BE2C (cell line): ENCODE measurements at places on chromosomes 11 and 22.

- DNase-seq = no peak
Observed at GRCh38 chr11:112523031-112523430, 262.4 kb upstream of the PLET1 start.

GRCh38 chr11:109728056-109728455 is 306.1 kb downstream of the C11orf87 start:
- DNase-seq = no peak

GRCh38 chr11:128207861-128208321 is 379.5 kb downstream of the ETS1 start:
- DNase-seq = no peak

- DNase-seq = no peak
Observed at GRCh38 chr22:42820045-42820763, 36.9 kb downstream of the ARFGAP3 start.

- no peak for DNase-seq
Observed at GRCh38 chr11:12723421-12724300, 49.4 kb downstream of the TEAD1 start.

DNA sequence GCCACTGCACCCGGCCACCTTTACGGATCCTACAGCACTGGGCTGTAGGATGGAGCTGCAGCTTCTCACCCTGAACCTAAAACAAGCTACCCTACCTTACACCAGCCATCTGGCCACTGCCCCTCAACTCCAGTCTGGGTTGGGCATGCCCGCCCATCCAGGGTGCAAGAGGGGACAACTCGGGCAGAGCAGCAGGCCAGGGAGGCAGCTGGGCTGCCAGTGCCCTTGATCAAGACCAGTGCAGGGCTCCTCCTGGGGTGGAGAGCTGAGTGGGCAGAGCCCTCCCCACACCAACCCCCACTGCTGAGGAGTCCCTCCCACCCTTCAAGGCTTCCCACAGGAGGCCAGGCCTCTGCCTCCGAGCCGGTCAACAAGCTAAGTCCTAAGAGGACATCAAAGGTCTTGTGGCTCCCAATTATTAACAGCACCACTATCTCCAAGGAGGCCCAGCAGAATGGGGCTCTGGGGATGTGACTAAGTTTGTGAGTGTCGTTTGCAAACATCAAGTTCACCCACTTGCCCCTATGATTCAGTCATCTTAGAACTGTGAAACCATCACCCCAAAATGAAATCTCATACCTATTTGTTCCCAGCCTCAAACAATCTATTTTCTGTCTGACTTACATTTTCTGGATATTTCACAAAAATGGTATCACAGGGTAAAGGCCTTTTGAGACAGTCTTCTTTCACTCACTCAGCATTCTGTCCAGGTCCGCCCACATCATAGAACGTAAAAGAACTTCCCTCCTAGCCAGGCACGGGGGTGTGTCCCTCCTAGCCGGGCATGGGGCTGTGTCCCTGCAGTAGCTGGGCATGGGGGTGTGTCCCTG is 11.0 kb downstream of the GATD1 start:
- DNase-seq = no peak

DNA sequence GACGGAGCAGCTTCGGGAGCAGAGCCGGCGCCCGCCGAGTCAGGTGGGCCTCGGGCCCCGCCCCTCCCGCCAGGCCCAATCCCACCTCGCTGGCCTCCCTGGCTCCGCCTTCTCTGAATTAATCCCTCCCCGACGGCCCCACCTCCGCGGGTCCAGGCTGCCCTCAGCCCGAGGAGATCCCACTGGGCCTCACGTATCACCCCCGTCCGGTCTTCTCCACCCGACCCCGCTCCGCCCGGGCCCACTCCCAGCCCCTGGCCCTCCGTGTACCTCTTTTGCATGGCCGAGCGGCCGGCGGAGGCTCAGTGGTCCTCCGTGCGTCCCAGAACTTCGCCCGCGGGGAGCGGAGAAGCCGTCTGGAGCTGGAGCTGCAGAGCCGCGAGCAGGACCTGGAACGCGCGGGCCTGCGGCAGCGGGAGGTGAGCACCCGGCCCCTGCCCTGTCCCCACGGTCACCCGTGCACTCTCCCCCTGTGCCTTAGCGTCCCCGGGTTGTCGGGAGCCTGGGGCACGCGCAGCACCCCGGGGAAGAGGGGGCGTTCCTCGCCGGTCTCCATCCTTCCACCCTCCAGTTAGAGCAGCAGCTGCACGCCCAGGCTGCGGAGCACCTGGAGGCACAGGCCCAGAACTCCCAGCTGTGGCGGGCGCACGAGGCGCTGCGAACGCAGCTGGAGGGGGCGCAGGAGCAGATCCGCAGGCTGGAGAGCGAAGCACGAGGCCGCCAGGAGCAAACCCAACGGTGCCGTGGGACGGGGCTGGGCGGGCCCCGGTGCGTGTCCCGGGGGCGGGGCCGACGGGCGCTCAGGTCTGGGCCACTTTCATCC is 2.2 kb upstream of the CD151 start:
- DNase-seq = peak; percentile 81

- DNase-seq = no peak
Observed at GRCh38 chr11:71462726-71463125, 9.7 kb downstream of the NADSYN1 start.

- DNase-seq = peak; percentile 48
Observed at GRCh38 chr11:18727479-18728236, 1.7 kb upstream of the IGSF22 start.

DNA sequence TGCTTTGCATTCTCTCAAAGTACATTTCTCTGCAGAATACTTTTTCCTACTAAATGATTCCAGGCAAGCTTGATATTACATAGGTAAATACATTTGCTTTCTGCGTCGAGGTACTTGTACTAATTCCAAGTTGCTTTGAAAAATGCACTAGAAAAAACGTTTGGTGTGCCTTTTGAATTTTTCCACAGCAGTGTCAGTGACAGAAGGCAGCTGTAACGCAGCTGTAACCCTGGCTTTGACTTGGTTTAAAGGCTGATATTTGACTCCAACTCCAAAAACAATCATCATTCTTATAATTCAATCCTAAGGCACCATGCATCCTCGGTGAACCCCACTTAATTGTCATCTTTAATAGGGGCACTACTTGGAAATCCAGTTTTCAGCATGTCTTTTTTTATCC is 125.0 kb downstream of the MAML2 start:
- no peak for DNase-seq

DNA sequence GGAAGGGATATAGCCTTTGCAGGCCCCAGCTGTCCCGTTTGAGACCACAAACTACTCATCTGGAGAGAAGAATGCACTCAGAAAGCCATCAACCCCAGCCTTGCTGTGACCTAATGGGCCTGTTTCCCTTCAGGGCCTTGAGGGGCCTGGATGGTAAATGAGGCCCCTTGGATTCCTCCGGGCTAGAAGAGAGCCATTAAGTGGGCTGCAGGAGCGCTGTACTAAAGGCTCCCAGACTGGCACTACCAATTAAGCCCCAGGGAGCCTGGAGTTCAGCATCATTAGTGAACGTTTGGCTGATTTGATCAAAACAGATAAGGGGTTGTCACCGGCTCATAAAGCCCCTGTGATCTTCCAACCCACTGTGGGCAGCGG is 23.0 kb downstream of the CD5 start:
- peak; percentile 60 for DNase-seq

DNA sequence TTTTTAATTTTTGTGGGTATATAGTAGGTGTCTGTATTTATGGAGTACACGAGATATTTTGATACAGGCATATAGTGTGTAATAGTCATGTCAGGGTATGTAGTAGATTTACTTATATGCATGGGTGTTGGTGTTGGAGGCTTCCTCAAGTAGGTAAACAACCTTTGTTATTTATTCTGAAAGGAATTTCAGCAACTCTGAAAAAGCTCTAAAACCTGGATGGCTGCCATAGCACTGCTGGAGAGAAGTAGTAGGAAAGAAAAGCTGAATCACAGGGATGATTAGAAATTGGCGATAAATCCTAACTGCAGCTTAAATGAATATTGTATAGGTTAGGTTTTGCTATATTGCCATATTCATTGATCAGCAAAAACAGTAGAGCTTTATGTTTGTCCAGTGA is 44.4 kb upstream of the ST14 start:
- DNase-seq = no peak

DNA sequence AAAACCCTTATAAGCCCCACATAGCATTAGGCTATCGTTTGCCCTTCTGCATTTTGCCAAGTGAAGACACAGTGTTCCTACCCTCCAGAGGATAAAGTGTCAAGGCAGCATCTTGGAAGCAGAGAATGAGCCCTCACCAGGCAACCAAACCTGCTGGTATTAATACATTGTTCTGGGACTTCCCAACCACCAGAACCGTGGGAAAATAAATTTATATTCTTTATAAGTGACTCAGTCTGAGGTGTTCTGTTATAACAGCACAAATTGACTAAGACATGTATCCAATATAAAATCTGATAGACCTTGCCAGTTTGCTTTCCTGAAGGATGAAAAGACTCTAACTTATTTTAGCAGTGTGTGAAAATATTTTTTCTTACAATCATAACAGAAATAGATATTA is 792.5 kb upstream of the LRRC4C start:
- no peak for DNase-seq

GRCh38 chr11:117225553-117226170 is 6.2 kb downstream of the PCSK7 start:
- DNase-seq = no peak

DNA sequence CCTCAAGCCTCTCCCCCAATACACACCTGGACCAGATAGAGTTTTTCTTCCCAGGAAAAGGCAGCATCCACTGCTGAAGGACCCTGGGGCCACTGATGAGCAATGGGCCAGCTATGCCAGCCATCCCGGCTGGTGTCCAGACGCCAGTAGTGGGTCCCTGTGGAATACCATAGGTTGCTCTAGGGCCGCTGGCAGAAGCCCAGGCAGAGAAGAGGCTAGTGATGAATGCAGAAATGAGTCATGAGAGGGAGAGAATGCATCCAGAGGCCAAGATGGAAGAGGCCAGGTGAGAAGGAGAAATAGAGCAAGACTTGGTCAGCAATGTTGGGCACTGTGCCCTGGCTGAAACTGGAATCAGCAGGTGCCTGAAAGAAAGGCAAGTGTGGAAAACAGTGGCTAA is 8.9 kb downstream of the HPX start:
- peak; percentile 40 for DNase-seq

- no peak for DNase-seq
Observed at GRCh38 chr11:125498521-125498920, 2.5 kb upstream of the FEZ1 start.

- DNase-seq = no peak
Observed at GRCh38 chr22:49532869-49533802, 294.5 kb downstream of the BRD1 start.

DNA sequence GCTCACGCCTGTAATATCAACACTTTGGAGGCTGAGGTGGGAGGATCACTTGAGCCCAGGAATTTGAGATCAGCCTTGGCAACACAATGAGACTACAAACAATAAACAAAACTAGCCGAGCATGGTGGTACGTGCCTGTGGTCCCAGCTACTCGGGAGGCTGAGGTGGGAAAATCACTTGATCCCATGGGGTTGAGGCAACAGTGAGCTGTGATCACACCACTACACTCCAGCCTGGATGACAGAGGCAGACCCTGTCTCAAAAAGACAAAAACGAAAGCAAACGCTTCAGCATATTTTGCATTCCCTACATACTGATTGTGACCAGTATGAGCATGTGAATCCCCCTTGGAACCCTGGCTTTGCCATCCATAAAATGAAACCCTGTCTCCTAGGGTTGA is 33.9 kb upstream of the MN1 start:
- no peak for DNase-seq

DNA sequence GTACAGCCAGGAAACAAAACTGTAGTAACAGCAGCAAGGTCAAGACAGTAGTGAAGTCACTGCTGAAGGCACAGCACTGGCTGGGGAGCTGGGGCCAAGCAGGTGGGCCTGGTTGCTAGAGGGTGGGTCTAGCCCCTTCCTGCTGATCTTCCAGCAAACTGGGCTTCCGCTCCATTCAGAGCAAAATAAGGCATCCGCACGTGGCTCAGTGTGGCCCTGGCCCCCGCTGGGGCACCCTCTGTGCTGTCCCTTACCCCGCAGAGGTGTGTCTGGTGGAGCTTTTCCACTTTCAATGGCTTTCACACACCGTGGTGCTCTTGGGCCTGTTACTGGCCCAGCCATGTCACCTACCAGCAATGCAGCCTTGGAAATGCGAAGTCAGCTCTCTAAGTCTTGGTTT is 162.4 kb upstream of the B3GAT1 start:
- DNase-seq = no peak

DNA sequence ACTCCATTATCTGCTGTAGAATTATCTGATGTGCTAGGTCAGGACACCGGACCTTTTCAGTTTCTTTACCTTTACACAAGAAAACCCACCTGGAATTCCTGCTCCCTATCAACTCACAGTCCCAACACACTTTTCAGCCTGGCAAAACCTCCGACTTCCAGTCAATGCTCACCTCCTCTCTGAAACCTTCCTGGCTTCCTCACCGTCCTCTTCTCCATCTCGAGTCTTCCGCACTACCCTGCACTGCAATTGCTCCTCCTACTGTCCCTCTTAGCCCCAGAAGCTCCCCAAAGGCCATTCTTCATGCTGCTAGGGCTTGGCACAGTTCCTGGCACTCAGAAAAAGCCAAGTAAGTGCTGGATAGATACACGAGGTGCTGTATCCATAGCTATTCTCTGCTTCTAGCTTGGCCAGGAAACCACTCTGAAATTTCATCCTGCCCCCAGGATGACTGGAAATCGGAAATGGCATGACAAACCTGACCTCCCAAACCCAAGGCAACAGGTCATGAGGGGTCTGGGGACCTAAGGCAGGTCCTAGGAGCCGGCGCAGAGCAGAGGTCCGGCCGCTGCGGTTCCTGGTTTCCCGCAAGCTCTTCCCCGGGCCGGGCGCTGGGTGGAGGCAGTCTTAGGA is 702 bp downstream of the SYN3 start:
- no peak for DNase-seq

DNA sequence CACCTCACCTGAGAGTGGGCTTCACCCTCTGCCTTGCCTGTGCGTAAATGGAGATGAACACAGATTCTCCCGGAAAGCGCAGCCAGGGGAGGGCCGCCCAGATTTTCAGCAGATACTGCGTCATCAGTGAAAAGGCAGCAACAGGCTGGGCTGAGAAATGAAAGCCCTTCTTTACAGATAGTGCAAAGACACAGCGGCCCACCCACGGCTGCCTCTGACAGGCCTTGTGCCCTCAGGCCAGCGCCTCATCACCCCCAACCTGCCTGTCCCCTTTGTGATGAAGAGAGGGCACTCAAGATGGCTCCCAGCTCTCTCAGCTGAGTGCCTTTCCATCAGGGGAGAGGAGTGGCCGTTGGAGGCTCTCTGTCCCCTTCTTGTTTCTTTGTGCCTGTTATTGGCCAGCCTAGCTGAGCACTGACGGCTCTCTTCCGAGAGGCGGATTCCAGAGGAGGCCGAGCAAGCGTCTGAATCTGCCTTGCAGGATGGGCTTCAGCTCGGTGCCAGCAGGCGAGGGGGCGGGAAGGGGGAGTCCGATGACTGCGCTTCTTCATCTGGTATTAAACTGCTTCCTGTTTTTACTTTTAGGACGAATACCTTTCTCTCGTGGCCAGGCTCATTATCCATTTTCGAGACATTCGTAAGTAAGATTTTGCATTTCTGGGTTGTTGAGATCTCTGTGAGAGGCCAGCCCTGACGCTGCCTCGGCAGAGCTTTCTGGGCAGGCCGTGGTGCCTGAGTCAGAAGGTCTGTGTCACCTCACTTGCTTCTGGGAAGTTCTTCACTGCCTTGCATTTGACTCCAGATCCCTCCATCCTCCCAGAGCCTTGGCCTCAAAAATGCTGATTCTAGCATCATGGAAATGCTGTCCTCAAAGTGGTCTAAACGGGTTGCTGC is 43.7 kb downstream of the MED15 start:
- DNase-seq = no peak
